NCI-H460 (cell line): ENCODE measurements at places on chromosomes 6 and 20.

- no peak for DNase-seq
Observed at GRCh38 chr20:37355252-37356180, 9.6 kb downstream of the SRC start.

GRCh38 chr6:37777272-37777834 is 42.2 kb upstream of the ZFAND3 start:
- no peak for DNase-seq

- DNase-seq = no peak
Observed at GRCh38 chr6:112946051-112946450, 598.9 kb downstream of the RFPL4B start.

GRCh38 chr20:11271319-11271718 is 597.5 kb upstream of the JAG1 start:
- DNase-seq = no peak

DNA sequence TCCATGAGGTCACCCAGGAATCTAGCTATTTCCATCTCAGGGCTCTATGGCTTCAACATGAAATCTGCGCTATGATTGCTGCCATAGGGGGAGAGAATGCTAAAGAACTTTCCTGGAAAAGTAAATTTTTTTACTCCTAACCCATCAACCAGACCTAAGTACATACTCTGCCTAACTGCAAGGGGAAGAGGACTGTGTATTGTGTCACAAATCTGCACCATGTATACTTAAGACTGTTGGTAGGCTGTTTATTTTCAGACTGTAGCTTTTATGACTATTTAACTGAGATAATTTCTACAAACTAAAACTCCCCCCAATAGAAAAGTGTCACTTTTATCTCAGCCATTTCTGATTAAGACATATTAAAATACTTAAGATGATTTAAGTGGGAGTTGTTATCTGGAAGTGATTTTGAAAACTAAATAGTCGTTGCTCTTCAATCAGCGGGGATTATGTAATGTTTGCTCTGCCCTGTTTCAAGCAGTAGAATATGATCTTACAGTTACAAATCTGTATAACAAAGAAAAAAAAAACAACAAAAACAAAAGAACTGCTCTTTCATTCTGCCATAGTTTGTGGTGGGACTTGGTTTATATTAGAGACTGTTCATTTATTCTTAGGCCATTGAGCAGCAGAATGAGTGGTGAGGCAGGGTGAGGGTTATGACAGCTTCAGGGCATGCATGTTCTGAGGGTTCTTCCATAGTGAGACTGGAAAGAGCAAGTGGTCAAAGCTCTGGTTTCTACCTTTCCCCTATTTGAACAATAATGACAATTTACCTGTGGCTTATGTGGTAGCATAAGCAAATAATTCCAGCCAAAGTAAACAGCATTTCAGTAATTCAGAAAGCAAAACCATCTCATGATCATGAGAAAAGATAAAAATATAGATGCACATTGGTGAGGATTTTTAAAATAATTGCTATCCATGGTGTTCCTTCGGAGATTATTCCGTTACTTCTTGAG is 126.3 kb upstream of the CEP162 start:
- no peak for DNase-seq

GRCh38 chr20:44057698-44058675 is 129.0 kb downstream of the JPH2 start:
- no peak for DNase-seq

DNA sequence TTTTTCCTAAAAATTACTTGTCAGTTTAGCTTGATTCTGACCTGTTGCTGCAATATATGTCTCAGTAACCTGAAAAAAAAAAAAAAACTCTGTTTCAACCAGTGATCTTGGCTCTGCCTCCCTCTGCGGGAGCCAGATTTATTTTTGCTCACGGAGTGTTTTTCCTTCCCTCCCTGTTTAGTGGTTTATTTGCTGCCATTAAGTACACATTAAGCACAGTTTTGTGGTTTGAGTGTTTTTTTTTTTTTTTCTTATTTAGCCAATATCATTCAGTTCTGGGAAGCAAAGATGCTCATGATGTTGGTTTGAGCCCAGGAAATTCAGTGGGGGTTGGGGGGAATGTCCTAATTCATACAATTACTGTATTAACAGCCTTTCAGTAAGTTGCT is 110.1 kb upstream of the GPR6 start:
- no peak for DNase-seq

DNA sequence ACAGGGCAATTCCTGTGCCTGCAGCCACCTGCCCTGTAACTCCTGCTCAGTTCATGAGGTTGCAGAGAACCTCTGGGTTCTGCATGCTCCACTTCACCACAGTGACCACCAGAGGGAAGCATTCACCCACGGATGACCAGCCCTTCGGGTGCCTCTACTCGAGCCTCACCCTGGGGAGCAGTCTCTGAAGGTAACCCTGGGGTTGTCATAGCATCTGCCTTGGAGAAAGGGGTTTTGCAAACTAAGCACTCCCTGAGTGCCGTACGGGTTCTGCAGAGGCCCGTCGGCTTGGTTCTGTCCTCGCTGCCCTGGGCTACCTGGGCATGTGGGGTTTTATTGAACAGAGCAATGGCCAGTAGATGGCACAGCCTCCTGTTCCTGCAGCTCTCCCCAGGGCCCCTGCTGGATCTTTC is 10.2 kb upstream of the CST5 start:
- DNase-seq = peak; percentile 27

DNA sequence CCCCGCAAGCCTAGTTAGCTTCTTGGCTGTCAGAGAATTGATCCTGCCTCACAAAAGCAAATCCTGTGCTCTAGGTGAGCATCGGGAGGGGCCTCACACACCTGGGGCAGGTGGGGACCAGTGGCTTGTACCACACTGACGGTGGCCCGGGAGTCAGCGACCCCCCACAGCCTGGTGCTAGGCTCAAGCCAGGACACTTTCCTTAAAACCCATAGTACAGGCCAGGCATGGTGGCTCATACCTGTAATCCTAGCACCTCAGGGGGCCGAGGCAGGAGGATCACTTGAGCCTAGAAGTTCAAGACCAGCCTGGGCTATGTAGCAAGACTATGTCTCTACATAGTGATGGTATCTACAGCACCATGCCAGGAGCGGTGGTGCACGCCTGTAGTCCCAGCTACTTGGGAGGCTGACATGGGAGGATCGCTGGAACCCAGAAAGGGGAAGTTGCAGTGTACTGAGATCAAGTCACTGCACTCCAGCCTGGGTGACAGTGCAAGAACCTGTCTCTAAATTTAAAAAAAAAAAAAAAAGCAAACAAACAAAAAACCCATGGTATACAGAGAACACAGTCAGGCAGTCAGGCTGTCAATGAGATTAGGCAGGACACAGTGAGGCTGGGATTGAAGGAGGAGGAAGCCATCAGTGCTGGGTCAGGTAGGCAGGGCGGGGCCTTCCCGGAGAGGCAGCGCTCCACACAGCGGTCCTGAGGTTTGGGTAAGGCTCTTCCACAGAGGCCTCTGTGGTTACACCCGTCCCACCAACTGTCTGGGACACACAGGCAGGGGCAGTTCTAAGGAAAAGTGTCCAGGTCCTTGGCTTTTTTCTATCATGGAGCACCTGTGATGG is 41.3 kb downstream of the SYNJ2 start:
- no peak for DNase-seq

DNA sequence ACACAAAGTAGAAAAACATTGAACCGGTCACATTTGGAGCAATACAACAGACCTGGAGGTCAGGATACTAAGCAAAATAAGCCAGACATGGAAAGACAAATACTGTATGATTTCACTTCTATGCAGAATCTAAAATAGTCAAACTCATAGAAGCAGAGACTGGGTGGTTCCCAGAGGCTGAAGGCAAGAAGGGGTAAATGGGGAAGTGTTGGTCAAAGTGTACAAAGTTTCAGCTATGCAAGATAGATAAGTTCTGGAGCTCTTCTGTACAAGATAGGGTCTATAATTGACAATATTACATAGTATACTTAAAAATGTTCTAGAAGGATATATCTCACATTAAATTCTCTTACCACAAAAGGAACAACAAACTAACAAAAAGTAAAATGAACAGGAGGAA is 70.3 kb downstream of the TMEM244 start:
- no peak for DNase-seq

DNA sequence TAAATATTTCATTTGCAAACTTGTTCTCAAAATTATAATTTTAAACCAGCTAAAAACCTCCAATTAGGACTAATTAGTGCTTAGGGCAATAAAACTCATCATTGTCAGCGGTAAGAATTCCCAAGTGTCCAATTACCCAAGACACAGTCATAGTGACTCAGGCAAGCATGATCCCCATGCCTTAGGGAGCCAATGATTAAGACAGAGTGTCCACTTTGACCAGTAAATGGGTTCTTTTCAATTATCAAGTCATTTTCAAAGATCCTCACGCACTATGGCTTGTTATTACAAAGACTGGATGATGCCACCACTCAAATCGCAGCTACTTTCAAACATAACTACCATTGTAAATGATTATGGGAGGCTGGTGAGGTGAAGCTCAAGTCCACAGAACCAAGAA is 114.0 kb downstream of the BFSP1 start:
- no peak for DNase-seq

GRCh38 chr20:51089840-51090239 is 66.9 kb upstream of the KCNG1 start:
- no peak for DNase-seq

GRCh38 chr20:39338469-39339376 is 376.6 kb downstream of the DHX35 start:
- no peak for DNase-seq

- no peak for DNase-seq
Observed at GRCh38 chr6:71474942-71475341, 186.3 kb downstream of the OGFRL1 start.
